PC-3 (cell line): ENCODE measurements at places on chromosomes 7 and 10. TPM values are rescaled to one million over a fixed set of nuclear protein-coding genes. Genes with fewer than 3 reads are reported as not detected.

DNA sequence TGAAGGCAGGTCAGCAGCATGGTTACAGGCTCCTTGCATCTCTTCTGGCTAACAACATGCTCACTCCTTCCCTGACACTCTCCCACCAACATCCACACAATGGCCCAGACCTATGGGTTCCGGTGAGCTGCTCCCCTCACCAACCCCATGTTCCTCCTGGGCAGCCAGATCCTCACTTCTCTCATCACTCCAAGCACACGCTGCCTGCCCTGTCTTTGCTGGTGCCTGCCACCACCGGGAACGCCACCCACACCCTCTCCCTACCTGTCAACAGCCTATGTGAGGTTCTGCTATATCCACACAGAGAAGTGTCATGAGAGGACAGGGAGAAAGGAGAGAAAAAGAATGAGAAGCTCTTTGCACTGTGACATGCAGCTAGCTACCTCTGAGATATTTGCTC, 14.6 kb downstream of the PARP12 start:
- DNase-seq: no peak

GRCh38 chr7:2931034-2931415, 86.9 kb upstream of the GNA12 start:
- no peak for DNase-seq

Gene ZCWPW1
- total RNA-seq: 1.4 and 2.2 TPM in 2 replicates

DNA sequence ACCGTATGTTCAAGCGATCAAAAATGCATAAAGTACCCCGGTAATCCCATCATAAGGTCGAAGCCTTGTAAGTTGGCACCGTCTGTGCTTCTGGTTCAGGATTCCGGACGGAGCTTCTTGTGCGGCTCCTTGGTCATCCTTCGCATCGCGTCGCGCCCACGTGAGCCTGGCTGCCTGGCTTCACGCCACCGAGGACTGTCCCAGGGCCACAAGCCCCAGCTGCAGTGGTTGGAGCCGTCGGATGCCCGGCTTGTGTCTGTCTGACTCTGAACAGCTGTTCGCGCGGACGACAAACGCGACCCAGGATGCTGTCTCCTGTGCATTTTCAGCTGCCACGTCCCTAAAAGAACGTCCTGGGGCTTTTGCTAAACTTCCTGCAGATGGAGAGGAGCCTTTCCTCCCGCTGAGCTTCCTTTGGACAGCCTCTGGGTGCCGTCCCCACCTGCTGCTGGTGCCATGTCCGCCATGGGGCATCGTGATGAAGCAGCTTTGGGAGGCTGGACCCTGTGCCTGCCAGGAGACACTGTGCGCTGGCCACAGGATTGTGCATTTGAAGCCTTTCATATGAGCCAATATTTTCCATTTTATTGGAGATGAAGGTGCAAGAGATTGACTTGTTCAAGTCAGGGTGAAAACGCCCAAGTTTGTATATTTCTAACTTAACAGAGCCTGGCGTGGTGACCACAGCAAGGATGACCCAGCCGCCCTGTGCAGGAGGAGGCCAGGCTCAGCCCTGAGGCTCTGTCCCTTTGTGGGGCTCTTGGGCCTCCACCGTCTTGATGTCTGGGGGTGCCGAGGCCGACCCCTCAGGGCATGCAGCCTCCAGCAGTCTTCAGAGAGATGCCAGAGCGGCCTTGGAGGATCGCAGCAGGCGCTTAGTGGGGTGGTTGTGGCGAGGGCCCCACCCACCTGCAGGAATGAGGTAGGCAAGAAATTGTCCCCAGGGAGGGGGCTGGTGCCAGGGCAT, 6.7 kb upstream of the JAKMIP3 start:
- no peak for DNase-seq

- no peak for DNase-seq
Measured at GRCh38 chr7:11120675-11121220, 147.1 kb downstream of the PHF14 start.

Gene CLCN1
- total RNA-seq: 0.55 and 0.69 TPM in 2 replicates

DNA sequence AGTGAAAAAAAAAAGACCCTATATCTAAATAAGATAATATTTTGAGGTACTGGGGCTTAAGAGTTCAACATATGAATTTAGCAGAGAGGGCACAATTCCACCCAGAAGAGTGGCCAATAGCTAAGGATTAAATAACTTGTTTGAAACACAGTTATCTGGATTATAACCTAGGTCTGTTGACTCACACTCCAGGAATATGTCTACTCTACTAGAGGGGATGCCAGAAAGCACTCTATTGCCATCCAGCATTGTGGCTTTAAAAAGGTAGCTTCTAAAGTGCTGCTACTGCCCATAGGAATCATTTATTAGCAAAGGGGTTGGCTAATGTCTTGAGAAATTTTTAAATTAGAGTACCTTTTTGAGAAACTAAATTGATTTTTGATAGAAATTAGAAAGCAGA, 102.2 kb downstream of the PPP1R3A start:
- DNase-seq: no peak

DNA sequence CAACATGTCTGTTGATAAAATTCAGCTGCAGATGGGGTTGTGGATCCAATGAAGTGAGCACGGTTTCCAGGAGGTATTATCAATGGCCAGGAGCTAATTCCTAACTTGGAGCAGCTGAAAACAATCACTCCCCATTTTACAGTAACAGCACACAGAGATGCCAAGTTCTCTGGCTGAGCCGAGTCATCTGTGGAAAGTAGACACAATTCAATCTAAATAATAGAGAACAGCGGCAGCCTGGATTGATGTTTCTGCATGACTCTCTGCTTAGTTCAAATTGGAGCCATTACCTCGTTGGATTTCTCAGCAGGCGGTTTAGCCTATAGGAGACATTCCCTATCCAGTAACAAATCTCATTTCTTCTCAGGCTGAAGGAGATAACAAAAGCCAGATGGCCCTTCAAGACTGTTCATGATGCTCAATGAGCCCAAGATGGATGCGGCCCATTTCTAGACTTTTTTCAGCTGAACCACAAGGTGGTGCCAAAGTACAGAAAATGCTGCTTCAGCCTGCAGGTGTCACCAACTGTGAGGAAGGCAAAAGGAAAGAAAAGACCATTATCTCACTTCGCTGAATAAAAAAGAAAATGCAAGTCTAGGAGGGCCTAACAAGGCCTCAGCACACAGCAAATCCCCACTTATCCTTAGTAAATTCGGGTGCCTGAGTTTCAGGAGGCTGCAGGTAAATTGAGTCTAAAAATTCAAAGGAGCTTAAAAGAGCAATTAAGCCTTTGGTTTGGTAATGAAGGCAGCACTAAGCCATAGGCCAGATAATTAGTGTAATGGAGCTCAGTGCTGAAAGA, 83.7 kb downstream of the SLC16A9 start:
- peak; percentile 95 for DNase-seq

DNA sequence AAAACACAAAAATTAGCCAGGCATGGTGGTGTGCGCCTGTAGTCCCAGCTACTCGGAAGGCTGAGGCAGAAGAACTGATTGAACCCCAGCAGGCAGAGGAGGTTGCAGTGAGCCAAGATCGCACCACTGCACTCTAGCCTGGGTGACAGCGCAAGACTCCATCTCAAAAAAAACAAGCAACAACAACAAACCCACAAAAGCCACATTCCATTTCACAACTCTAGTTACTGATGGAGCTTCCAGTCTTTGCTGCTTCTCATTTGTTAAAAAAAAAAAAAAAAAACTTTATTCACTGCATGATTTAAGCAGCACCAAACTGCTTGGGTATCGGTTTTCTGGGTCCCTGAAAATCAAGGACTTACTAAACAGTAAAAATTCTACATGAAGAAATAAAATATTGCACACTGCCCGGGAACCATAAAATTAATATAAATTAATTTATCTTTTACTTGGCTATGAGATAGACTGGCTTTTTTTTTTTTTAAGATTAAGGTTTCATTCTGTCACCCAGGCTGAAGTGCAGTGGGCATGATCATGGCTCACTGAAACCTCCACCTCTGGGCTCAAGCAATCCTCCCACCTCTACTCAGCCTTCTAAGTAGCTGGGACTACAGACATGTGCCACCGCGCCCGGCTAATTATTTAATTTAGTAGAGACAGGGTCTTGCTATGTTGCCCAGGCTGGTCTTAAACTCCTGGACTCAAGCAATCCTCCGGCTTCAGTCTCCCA, 42.0 kb downstream of the SRPK2 start:
- no peak for DNase-seq

DNA sequence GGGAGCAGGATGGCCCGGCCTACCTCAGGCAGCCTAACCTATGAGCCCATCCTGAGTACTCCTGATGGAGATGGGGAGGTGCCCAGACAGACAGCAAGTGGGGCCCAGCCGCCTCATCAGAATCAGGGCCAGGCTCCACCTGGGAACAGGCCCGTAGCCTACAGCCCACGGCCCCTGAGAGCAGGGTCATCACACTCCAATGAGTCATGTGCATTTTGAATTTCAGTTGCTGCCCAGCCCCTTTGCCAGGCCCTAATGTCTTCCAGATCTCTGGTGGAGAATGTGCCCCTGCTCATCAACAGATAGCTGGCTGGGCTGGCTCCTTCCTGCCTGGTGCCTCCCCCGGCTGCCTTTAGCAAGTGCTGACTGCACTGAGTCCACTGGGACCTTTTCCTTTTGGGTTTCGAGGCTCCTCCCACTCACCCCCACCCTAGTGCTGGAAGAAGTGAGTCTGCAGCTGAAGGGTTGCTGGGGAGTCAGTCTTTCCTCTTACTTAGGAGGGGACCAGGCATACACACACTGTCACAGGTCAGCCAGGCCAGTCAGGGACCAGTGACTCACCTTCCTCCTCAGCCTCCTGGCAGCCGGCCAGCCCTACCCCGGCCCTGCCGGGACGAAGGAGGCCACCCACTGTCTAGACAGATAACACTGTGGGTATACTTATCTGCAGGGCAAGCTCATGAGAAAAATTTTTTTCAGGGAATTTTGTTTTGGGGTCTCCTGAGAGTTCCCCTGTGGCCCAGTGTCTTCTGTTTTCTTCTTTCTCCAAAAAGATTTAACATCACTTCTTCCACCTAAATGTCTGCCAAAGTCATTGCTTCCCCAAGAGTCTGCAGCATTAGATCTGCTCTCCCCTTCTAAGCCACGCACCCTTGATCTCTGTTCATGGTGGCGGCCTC, 9.1 kb upstream of the ASIC3 start:
- DNase-seq: peak; percentile 80

Gene ADAM12
- total RNA-seq: 3.4 and 9.4 TPM in 2 replicates

Gene DKK1
- total RNA-seq: 1,187 and 1,592 TPM in 2 replicates

DNA sequence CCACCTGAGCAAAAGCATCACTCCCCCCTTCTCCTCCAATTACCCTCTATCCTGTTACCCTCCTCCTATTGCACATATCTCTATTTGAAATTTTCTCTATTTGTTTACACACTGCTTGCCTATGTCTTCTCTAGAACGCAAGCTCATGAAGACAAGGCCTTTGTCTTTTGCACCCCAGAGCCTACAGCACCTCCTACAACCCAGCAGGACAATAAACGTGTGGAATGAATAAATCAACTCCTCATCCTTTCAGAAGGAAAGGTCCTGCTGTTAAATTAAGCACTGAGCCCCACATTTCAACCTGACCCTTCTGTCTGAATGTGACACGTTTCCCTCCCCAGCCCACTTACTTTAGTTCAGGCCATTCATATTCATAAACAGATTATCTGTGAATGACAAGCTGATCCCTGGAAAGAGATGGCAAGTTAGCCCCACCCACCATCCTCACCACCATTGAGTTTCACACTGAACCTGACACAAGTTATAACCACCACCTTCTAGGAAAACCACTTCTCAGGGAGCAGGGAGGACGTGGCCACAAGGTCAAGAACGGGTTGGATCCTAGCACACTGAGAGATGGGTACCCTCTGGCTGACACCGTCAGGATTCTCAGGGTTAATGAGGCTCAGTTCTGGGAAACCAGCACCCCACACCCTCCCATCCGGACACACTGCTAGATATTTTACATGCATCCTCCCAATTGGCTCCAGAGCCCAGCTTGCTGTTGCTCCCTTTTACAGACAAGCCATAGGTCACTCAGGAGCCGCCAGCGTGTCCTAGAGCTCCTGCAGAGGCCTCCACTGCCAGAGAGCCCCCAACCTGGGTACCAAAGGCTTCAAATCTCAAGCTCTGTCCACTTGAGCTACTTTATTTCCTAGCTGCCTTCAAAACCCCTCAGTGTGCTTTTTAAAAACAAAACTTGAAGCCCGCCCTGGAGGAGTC, 934 bp downstream of the PRTFDC1 start:
- no peak for DNase-seq

Gene NFE2L3
- 40.0 and 45.2 TPM in 2 replicates for total RNA-seq

GRCh38 chr10:51705774-51706173, 6.4 kb upstream of the CSTF2T start:
- no peak for DNase-seq

Gene FGFR2
- total RNA-seq: 0.17 and 0.36 TPM in 2 replicates

GRCh38 chr10:89888321-89889070, 187.1 kb downstream of the KIF20B start:
- no peak for DNase-seq

Gene ARPC1A
- total RNA-seq: 183 and 193 TPM in 2 replicates

Gene CALHM3
- 2.3 and 4.1 TPM in 2 replicates for total RNA-seq

Gene TMEM140
- total RNA-seq: 0.52 TPM in 1 of 2 replicates, not detected in the other

- DNase-seq: no peak
Measured at GRCh38 chr10:128180843-128181242, 54.6 kb upstream of the MKI67 start.

DNA sequence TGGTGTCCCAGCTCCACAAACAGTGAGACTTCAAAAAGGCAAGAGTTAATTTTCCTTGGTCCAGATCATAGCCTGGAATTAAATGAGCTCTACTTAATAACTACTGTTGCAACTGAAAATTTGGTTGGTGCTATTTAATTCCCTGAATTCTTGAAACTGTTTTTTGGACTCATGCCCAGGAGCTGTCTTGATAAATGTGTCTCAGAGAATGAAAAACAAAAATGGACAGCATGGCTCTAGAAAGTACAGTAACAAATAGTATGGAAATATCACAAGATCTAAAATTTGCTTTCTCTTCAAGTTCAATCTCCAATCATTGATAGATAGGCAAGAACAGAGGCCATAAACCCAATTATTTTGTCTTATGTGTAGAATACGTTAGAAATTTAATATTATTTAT, 42.5 kb downstream of the CCDC71L start:
- DNase-seq: peak; percentile 29

DNA sequence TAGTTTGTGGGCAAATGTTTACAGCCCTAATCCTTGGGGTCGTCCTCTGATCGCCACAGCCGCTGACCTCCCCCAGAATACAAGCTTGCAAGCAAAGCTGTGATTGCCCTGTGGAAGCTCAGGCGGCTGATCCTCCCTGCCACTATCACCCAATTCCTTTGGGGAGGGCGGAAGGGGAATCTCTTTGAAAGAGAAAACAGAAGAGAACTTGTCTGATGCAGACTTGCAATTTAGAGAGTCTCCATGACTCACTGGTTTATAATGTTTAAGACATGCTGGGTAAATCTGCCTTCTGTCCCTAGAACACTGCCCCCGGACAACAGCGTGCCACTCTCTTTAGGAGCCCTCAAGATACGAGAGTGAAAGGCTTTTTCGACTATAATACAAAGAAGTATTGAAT, 75.5 kb downstream of the NRP1 start:
- peak; percentile 98 for DNase-seq

DNA sequence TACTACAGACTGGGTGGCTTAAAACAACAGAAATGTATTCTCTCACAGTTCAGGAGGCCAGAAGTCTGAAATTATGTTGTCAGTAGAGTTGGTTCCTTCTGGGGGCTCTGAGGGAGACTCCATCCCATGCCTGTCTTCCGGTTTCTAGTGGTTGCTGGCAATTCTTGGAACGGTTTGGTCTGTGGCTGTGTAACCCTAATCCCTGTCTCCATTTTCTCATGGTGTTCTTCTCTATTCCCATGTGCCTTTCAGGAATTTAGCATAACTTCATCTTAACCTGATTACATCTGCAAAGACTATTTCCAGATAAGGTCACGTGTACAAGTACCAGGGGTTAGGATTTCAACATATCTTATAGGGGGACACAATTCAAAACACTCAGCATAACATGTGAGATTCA, 73.2 kb downstream of the FAM241B start:
- DNase-seq: no peak

Gene IDI1
- total RNA-seq: 21.9 and 30.2 TPM in 2 replicates
